Stimulated activated CD4-positive, alpha-beta T cell treated with anti-CD3 and anti-CD28 coated beads, Interleukin-1b, Interleukin-23, amount 100 ng/mL, for 24 hours (primary cell): ENCODE measurements at places on chromosomes 3 and 15.

DNA sequence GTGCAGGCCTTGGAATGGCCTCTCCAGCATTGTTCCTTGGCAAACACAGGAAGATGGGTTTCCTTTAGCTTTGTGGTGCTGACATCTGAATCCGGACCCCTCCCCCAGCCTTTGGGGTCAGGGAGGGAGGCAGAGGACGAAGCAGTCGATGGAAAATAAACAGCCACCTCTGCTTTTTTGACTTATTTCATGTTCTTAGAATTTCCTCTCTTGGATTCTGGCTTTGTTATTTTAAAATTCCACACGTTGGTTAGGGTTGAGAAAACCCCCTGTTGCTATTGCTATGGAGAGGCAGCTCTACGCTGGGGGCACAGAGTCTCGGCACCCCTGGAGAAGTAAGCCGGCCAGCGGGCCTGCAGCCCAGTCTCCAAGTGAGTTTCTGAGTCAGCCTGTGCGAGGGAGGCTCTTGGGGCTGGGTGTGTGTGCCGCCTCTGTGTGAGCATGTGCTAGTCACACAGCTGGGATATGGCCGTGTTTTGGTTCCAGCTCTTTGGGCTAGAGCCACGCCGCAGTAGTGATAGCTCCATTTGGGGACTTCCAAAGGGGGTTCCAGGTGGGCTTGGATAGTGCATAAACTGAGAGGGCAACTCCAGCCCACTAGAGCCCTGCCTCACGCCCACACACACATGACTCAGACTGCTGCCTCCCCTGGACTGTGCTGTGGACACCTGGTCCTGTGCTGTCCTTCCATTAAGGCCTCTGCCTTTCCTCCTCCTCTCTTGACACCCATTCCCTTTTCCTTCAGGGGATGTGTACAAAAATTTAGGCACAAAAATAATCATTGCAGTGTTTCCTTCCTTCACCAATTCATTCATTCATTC lies 58.8 kb downstream of the AMOTL2 start:
- DNase-seq, result no peak

GRCh38 chr3:13851997-13852637 lies 27.8 kb downstream of the WNT7A start:
- no peak for DNase-seq

- no peak for DNase-seq
Observed at GRCh38 chr3:183825456-183826161, at the start of gene MAP6D1. MAP6D1 (minus strand) TSS chr3:183825577; CDS start chr3:183825547, 30 bp downstream.

DNA sequence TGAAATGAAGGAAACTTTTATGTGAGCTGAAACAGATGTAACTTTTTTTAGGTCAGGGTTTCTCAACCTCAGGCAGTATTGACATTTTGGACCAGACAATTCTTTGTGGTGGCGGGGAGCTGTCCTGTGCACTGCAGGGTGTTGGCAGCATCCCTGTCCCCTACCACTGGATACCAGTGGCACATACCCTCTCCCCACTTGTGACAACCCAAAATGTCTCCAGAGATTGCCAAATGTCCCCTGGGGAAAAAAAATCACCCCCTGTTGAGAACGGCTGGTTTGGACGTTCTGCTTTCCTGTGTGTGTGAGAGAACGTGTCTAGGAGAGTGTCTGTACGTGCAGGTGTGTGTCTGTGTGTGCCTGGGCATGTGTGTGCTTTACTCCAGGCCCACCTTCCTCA lies 30.7 kb upstream of the GRIP2 start:
- DNase-seq, result no peak

GRCh38 chr3:194364652-194365434 lies 4.7 kb downstream of the LRRC15 start:
- no peak for DNase-seq

- no peak for DNase-seq
Observed at GRCh38 chr15:64324165-64324877, 31.7 kb downstream of the CSNK1G1 start.

GRCh38 chr15:80350941-80351610 lies 53.1 kb upstream of the ARNT2 start:
- no peak for DNase-seq

GRCh38 chr3:160665784-160666526 lies 11.0 kb upstream of the ARL14 start:
- no peak for DNase-seq

DNA sequence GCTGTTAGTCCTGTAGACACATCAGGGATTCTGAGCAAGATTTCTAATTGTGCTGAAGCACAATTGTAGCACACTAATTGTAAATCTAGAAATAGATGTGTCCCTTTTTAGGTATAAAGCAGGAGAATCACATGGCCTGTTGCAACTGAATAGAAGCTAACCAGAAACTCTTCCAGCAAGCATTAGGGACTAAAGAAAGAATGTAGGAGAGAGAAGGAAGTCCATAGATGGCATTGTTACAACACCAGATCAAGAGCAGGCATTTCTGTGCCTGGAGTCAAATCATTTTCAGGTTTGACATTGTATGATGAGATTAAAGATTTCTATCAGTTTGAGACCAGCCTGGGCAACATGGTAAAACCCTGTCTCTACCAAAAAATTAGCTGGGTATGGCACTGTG lies 27.4 kb downstream of the CALML4 start:
- DNase-seq, result no peak

DNA sequence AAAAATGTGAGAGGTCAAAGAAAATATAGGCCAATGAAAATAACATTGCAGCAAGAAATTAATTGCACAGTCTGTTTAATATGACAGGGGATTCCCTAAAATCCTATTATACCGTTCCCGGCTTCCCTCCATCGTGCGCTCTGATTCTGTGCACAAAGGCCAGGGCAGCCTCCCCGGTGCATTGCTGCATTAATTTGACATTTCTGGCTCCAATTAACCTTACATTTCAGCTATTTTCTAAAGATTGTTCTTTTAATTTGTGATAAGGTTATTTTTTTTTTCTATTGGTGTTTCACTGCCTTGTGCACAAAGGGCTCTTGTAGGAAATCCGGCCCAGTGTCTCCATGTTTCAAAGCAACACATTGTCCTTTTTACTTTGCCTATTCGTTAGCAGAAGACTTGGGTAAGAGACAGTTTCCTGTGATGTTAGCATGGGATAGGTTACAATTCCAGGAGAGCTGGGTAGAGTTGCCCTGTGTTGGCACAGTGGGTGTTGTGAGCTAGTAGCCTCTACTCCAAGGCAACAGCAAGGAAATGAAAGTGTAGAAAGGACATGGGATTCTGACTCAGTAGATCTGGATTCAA lies 257.3 kb upstream of the IGF1R start:
- DNase-seq, result no peak
